ENCODE measurements at places on chromosomes 12 and 14. TPM values are rescaled to one million over a fixed set of nuclear protein-coding genes. Genes with fewer than 3 reads are reported as not detected.

The PARP2 gene
- total RNA-seq = 17.5 TPM

The TTC9 gene
- total RNA-seq = 1.1 TPM

- DNase-seq = no peak
Measured at GRCh38 chr14:68632054-68632895, 160.6 kb downstream of the ZFP36L1 start.

- DNase-seq = peak; percentile 58
Measured at GRCh38 chr14:32576088-32576795, 247.1 kb downstream of the AKAP6 start.

DNA sequence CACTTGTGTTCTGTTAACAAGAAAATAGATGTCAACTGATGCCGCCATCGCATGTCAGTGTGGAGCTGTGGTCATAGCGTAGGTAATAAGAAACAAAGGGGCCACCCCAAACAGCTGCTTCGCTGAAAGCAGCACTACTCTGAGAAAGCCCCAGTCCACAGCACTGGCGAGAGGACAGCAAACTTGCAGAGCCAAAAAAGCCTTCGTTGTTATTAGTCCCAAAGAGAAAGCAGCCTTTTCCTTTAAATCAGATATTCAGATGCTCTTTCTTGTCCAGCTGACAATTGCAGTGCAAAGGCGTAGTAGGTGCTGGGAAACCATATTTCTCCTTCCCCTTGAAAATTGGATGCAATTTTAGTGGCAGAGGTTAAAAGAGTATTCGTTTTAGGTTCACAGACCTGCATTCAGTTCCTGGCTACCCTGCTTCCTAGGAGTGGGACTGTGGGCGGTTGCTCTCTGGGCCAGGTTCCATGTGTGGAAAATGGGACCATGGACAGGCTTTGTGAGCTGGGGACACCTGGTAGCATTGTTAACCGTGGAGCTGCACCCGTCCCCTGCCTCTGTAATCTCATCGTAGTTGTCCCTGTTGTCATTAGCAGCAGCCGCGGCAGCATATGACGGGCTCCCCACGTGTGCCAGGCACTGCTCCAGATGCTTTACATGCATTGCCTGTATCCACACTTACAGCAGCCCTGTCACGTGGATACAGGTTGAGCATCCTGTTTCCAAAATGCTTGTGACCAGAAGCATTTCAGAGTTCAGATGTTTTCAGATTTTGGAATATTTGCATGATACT lies 54.2 kb downstream of the ELK3 start:
- no peak for DNase-seq

GRCh38 chr12:79692860-79693577 lies 2.3 kb upstream of the PAWR start:
- peak; percentile 13 for DNase-seq

GRCh38 chr14:64826333-64826732 lies 53.4 kb downstream of the SPTB start:
- DNase-seq = peak; percentile 24

DNA sequence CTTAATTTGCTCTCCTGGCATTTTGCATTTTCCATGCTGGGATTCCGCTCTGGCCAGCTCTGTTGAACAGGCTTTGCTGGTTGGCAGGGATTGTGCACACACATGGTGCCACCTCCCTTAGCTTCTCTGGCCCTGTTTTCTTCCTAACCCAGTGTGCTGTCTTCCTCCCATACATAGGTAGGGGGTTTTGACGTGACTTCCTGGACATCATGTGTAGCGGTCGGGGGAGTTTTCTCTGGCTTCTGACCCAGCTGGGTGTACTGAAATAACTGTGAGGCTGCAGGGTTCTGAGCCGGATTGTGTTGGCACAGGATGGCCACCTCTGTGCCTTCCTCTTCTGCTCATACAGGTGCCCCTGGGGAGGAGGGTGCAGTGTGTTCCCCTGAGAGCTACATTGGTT lies 25.7 kb downstream of the C14orf132 start:
- DNase-seq = no peak

DNA sequence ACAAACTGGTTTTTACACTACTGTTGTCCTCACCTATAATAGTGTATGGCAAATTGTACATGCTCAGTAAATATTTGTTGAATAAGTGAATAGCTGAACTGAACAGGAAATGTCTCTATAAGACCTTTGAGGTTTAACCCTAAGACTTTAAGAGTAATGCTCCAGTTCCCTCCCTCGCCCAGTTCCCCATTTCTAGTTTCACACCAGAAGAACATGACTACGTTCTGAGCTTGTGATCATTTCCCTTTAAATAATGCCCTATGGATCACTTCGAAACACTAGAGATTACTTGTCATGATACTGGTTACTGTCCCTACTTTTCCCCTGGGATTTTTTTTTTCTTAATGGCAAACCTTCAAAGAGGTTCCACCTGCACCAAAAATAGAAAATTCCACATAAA lies 69.3 kb downstream of the PRKD1 start:
- DNase-seq = no peak
